ENCODE measurements at places on chromosomes 12 and 14.

- DNase-seq = no peak
These were observed 9.3 kb downstream of the PEBP1 start for GRCh38 chr12:118145113-118145797.

DNA sequence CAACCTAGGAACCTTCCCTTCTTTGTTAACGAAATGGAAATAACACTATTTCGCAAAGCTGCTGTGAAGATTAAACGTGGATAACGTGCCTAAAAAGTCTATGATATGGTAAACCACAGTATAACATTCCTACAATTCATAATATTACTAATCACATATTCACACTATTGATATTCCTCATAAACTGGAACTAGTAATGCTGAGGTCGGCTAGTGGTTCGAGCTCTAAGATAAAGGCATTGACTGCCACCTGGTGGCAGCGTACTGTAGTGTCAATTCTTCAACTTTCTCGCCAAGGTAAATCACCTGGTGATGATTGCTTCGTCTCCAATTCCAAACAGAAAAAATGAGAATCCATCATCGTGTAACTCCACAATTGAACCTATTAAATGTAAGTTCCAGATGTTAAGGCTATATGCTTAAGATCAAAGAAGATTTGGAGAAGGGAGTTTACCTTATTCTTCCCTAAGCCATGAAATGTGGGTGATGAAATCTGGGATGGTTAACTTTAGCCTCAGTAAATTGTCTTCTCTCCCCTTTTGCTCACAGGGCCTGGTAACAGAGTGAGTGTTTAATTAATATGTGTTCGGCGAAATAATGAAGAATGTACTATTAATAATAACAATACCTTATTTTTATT lies 197.5 kb upstream of the TMEM132C start:
- DNase-seq = peak; percentile 46

- no peak for DNase-seq
These were observed 163.8 kb upstream of the SLC16A7 start for GRCh38 chr12:59432057-59432456.

DNA sequence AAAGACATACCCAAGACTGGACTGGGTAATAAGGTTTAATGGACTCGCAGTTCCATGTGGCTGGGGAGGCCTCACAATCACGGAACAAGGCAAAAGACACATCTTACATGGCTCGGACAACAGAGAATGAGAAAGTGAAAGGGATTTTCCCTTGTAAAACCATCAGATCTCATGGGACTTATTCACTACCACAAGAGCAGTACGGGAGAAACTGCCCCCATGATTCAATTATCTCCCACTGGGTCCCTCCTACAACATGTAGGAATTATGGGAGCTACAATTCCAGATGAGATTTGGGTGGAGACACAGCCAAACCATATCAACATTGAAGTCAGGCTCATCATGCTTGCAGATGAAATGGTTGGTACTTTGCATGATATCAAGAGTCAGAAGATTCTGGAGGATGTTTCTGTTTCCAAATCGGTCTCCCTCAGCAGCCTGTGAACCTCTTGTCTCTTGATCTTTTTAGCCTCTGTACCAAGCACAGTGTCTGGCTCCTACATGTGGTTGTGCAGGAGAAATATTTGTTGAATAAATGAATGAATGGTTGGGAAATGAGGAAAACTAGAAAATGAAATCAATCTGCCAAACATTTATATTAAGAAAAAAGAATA lies 98.6 kb downstream of the VRK1 start:
- DNase-seq = no peak

DNA sequence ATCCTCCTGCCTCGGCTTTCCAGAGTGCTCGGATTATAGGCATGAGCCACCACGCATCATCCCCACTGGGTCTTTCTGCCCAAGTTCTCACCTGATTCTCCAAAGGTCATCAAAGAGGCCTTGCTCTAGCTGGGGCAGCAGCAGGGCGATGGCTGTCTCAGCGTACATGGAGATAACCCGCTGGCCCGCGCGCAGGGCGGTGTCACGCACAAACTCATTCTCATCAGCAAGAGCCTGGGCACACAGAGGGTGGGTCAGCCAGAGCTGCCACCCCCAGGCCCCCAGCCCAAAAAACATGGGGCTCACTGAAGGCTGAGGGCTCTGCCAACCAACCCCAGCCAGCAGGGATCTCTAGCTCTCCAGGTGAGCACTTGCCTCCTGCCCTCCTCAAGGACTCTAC lies 27.7 kb upstream of the RAB35 start:
- no peak for DNase-seq

GRCh38 chr14:60089221-60089620 lies 2.5 kb upstream of the PCNX4 start:
- DNase-seq = no peak

All from AG04449 (cell line).